M059J (cell line): ENCODE measurements at places on chromosomes 7 and 10.

DNA sequence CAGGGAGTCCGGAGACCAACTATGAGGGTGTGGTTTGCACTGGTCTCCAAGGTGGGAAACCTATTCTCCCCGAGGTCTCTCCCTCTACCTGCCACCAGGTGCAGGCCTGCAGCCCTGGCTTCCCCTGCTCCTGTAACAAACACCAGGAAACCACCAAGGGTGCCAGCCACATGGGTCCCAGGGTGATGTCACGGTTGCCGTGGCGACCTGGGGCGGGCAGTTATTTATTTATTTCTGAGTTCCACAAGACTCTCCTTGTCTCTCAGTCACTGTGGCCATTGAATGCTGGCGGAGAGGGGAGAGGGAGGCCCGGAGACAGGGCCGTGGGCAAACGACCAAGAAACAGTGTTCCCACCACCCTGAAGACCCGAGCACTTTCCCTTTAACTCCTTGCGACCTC lies 27.0 kb downstream of the MMD2 start:
- peak; percentile 59 for DNase-seq

- DNase-seq, result no peak
Observed at GRCh38 chr10:104577163-104577562, 63.9 kb upstream of the SORCS3 start.

- DNase-seq, result no peak
Observed at GRCh38 chr7:4871056-4871680, 9.3 kb upstream of the PAPOLB start.

DNA sequence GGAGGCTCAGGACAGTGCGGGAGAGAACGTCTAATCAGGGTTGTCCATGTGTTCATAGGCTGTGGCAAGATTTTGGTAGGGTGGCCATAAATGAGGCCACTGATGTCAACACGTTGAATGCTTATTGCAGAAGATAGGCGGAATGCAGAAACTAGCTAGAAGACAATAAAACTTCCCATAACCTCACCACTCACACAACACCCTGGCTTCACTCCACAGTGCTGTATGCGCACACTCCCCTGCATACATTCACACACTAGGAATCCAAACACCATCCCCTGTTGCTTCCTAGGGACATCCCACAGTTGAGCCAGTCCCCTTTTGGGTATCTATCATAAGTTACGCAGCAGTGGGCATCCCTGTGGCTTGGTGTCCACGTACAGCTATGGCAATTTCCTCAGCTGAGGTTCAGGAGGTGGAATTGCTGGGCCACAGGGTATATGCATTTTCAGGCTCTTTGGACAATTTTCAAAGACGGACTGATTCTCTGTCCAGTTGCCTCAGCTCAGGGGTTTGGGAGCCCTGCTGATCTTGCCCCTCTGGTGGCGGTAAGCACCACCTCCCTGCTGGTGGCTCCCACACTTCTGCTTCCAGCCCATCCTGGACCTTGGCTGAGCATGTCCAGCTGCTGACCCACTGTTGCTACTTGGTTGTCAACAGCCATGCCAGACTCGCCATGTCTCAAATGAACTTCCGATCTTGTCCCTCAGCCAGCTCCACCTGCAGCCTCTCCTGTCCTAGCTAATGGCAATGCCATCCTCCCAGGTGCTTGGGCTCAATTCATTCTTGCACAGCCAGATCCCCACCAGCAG lies 36.4 kb downstream of the CDH23 start:
- DNase-seq, result no peak

- peak; percentile 4 for DNase-seq
Observed at GRCh38 chr7:29207162-29207801, 12.7 kb downstream of the CHN2 start.

GRCh38 chr10:119348516-119349240 lies 141.3 kb downstream of the GRK5 start:
- no peak for DNase-seq

- no peak for DNase-seq
Observed at GRCh38 chr7:142771353-142771723, 568 bp downstream of the PRSS2 start.

- no peak for DNase-seq
Observed at GRCh38 chr7:82325416-82325815, 118.2 kb downstream of the CACNA2D1 start.

DNA sequence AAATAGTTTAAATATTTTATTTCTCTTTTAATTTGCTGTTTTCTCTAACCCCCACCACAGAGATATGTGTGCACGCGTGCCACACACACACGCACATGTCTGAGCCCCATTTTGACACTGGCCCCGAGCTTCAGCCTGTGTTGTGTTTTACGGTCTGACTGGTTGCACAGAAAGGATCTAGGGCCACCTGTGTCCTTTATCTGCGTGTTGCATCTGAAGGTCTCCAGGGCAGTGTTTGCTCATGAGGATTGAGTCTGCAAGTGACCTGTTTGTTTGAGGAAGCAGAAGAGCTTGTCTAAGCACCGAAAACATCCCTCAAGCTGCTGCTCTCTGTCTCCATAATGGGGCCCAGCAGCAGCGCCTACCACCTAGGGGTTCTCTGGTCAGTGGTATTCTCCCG lies 266.4 kb upstream of the LYZL1 start:
- no peak for DNase-seq

- no peak for DNase-seq
Observed at GRCh38 chr7:151679881-151680612, 160.4 kb upstream of the RHEB start.

DNA sequence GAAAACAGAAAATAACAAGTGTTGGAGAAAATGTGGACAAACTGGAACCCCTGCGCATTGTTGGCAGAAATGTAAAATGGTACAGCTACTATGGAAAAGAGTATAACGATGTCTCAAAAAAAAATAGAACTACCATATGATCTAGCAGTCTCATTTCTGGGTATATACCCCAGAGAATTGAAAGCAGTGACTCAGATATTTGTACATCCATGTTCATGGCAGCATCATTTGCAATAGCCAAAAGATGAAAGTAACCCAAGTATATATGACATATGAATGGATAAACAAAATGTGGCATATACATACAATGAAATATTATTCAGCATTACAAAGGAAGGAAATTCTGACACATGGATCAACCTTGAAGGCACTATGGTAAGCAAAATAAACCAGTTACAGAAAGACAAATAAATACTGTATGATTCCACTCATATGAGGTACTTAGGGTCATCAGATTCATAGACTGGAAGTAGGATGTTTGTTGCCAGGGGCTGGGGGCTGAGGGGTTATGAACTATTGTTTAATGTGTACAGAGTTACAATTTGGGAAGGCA lies 4.9 kb downstream of the NRCAM start:
- no peak for DNase-seq

DNA sequence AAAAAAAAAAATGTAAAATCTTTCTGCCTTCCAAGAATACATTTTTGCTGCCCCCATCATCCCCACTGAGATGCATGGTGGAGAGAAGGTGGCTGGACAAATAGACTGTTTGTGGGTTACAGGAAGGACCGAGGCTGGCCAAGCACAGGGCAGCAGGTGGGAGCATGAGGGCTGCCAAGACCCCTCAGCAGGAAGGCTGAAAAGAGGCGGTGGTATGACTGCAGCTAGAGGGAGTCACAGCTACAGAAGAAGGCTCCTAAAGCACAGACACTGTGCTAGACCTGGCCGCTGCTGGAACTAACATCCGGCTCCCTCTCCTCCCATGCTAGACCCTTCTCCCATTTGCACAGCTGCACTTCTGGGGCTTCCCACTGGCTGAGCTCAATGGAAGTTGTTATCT lies 289.6 kb downstream of the TCERG1L start:
- no peak for DNase-seq

GRCh38 chr7:134820778-134821177 lies 41.3 kb downstream of the CALD1 start:
- DNase-seq, result no peak

DNA sequence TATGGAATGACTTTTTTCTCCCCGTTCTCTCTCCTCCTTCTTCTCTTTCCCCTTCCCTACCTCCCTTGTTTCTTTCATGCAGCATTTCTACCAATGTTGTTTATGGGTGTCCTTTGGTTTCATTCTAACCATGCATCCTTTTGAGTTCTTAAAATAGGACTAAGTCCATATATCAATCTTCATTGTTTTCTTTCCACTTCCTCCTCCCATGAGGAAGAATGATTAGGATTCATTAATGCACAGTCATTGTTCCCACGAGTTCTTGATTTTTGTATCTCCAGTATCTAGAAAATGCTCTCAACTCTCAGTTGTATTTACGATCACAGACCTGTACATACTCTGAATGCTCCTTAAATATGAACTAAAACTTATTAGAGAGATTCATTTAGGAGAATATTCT lies 153.3 kb downstream of the LRRC4 start:
- no peak for DNase-seq

DNA sequence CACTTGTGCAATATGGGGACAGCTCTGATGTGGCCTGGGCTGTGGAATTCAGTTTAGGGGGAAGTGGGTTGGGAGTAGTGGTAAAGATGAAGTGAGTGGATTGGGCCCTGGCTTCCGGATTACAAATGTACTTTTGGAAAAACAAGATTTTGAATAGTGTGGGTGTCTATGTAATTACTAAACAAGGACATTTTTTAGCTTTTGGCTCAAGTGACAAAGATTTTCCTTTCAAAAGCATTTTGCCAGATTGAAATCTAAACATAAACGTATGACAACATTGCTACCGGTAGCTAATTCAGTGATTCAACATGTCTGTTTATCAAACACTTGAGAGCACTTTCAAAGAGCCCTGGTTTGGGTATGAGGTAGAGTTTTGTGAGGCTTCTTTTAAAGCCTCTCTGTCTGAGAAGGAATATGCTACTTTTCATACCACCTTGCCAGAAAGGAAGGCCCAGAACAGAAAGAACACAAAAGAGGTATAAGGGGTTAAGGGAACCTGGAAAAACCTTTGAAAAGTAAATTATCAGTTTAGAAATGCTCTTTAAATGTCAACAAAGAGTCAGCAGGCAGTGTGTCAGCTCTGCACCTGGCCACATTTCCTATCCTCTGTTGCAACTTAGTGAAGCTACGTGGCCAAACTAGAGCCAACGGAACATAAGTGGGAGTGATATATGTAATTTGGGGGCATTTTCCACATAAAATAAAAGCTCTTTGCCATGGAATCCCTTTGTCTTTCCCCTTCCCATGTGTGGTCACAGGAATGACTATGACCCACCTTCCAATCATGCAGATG lies 516.1 kb downstream of the NRG3 start:
- no peak for DNase-seq

DNA sequence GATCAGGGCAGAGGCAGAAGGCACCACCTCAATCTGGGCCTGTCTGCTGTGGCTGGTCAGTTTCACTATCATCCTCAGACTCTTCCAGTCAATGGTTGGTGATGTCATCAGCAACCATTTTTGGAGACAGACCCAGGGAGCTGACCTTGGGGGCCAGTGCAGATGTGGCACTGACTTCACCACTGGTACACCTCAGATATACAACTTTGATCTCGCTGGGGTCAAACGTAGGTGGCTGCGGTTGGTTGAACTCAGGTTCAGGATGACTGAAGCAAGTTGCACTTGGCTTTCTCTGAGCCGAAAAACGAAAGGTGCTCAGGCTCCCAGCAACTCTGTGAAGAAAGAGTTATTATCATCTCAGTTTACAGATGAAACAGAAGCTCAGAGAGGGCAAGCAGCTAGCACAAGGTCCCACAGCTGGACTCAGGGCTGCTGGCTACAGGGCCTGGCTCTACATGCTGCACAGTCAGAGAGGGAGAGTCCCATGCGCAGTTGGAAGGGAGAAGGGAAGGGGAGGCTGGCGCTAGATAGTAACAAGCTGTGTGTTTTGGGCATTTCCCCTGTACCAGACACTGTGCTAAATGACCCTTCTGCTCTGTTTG lies 27.2 kb downstream of the ANKRD16 start:
- peak; percentile 3 for DNase-seq

- DNase-seq, result no peak
Observed at GRCh38 chr7:44978511-44979366, at the start of gene MYO1G. Gene MYO1G, minus strand, starts transcription at chr7:44979015. Its CDS starts 54 bp downstream, at chr7:44978961.

DNA sequence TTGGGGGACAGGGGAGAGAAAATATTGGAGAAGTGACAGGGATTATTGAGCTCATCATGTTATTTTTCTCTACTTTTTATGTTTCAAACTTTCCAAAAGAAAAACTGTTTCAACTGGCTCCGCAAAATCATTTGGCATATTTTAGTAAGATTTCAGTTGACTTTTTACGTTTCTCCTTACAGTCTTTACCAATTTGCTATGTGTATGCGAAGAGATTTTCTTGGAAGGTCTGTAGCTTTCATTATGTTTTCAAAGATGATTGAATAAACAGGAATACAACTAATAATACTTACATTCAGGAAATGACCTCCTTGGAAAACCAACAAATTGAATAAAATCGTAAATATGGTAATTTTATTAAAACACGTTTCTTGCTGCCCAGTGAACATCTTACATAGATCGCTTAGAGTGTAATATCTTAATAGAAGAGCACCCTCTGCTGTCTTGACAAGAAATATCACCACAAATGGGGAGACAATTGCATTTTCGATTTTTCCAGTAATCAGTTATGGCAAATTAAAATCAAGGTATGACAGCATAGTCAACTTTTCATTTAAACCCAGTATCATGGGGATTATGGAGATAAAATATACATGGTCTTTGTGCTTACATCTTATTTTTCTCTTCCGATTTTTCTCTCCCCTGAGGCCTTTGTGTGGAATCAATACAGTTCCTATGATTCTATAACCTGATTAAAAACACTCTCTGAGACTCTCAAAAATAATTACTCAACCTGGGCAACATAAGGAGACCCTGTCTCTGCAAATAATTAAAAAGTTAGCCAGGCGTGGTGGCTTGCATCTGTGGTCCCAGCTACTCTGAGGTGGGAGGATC lies 43.1 kb downstream of the MBL2 start:
- DNase-seq, result peak; percentile 32

DNA sequence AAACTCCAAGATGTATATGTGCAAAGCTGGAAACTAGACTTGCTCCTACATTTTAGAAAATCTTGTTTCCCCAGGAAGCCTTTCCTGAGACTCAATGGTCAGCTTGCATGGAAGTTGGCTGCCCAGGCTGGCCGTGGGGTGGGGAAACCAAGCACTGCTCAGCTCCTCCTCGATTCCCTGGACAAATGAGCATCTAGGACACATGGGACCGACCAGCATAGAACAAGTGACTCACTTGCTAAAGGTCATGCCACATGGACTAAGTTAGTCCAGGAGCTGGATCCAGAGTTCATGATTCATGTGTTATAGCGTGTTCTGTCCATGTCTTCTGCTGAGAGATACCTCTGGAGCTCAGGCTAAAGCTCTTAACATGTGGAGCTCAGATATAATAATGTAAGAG lies 6.2 kb downstream of the FAM180A start:
- peak; percentile 33 for DNase-seq

DNA sequence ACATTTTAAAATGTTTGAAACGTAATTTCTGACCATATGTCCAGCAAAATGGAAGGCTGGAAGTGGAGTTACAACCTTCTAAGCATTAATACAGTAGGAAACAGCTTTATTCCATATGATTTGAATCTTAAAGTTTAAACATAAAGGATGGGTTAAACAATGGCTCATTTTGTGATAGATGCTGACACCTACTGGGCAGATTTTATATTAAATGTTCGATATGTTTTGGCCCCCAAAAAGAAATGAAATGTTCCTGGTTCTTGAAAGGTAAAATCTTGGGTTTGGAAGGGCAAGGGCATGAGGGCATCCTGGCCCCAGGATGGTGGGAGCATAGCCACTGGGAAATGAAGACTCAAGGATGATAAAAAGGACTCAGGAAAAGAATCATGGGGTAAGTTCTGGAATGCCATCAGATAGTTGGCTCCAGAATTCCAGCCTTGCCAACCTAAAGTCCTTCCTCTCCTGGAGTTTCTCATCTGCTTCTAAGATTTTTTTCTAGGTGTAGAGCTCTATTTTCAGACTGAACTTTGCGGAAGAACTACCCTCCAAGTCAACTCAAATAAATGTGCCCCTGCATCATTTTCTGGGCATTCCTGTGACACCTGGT lies 34.6 kb upstream of the SLC35G1 start:
- DNase-seq, result no peak

GRCh38 chr7:143015926-143016490 lies 10.9 kb downstream of the OR9A2 start:
- no peak for DNase-seq

GRCh38 chr10:3961082-3961481 lies 176.1 kb upstream of the KLF6 start:
- DNase-seq, result no peak
